Daoy (cell line): ENCODE measurements at places on chromosomes 12 and 14. TPM values are rescaled to one million over a fixed set of nuclear protein-coding genes. Genes with fewer than 3 reads are reported as not detected.

TEX22 gene
- total RNA-seq, result 0.29 and 1.3 TPM in 2 replicates

CLEC9A gene
- total RNA-seq, result not detected in 2 replicates

SLCO1B1 gene
- not detected in 2 replicates for total RNA-seq

LYZ gene
- total RNA-seq, result not detected in 2 replicates

KCNA1 gene
- 0.17 and 1.3 TPM in 2 replicates for total RNA-seq

GPATCH2L gene
- total RNA-seq, result 86.1 and 123 TPM in 2 replicates

MYF6 gene
- not detected in 2 replicates for total RNA-seq

STXBP6 gene
- total RNA-seq, result 2.6 and 2.9 TPM in 2 replicates

SYNDIG1L gene
- not detected in 2 replicates for total RNA-seq

PCNX1 gene
- 17.2 and 21.6 TPM in 2 replicates for total RNA-seq

NR1H4 gene
- not detected in 2 replicates for total RNA-seq

HOXC6 gene
- 2.0 and 2.8 TPM in 2 replicates for total RNA-seq

INSM2 gene
- 0.17 TPM in 1 of 2 replicates, not detected in the other for total RNA-seq

RIMBP2 gene
- total RNA-seq, result 1.4 and 2.2 TPM in 2 replicates
